ENCODE measurements at places on chromosomes 7 and 10. TPM values are rescaled to one million over a fixed set of nuclear protein-coding genes. Genes with fewer than 3 reads are reported as not detected.

DRGX gene
- 0.25 TPM for polyA plus RNA-seq

ZNF736 gene
- 8.6 TPM for polyA plus RNA-seq

DKK1 gene
- not detected for polyA plus RNA-seq

IQUB gene
- polyA plus RNA-seq = 0.34 TPM

PRKG1 gene
- 117 TPM for polyA plus RNA-seq

AGBL3 gene
- polyA plus RNA-seq = 0.13 TPM

SSC4D gene
- 0.40 TPM for polyA plus RNA-seq

GIMAP7 gene
- 0.25 TPM for polyA plus RNA-seq

LIPK gene
- not detected for polyA plus RNA-seq

STOX1 gene
- polyA plus RNA-seq = 9.3 TPM

TUBB8 gene
- polyA plus RNA-seq = not detected

Measured in Purkinje cell (primary cell).